ENCODE measurements at places on chromosomes 2 and 18.

DNA sequence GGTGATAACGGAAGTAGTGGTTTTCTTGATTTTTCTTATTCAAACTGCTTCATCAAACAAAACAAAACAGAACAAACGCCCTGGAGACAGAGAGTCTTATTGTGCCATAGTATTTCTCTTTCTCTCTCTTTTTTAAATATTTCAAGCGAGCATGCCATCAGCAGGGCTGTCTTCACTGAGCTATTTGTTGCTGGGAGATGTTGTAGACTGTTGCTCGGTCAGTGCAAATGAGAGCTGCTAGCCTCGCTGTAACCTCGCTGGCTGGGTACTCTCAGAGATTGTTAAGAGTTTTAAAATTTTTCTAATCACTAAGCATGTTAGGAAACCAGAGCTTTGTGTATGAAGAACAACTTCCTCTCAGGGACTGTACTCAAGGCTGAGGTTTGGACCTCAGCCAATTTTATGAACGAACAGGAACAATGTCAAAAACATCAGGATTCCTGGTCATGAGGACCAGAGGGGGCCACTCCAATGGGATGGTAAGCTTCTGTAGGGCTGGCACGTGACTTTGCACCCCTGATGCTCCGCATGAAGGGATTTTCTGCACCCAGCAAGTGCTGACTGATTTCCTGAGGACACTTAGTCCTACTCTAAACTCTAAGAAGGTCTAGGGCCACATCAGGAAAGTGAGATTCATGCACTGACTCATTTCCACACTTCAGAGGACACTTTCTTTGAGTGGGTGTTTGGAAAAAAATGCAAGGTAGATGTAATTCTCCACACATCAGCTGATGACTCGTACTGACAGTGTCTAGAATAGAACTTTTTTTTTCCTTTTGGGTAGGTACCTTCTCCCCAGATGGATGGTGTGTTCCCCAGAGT lies 59.8 kb upstream of the IL1R1 start:
- DNase-seq, result no peak

DNA sequence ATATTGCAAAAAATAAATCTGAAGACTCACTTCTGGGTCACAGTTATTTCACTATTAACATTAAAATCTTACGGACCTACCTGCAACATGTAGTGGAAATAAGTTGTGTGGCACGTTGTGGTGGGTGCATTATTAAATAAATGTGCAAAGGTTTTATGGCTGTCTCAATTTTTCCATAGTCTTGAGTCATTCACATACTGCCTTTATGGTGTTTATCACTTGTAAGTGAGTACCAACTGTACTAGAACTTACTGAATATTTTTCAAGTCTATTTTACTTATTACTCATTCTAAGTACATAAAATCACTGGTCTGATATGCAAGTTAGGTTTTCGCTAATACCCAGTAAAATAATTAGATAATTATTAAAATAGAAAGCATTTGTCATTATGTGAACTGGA lies 47.6 kb upstream of the SLC30A6 start:
- DNase-seq, result no peak

DNA sequence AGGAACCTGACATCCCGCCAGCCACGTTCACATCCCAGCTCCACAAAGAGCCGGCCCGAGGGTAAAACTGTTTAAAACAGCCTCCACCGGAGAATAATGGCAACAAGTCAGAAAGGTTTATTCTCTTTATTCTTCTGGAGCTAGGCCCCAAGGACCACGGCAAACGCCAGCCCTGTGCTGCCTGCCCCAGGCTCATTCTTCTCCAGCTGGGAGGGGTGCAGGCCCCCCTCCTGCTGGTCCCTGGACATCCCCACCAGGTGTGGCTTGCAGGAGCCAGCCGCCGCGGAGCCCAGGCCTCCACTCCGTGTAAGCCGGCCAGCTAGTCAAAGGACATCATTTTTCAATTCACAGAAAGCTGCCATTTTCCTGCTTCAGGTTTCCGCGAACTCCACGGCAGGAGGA lies 65.8 kb upstream of the SALL3 start:
- no peak for DNase-seq

DNA sequence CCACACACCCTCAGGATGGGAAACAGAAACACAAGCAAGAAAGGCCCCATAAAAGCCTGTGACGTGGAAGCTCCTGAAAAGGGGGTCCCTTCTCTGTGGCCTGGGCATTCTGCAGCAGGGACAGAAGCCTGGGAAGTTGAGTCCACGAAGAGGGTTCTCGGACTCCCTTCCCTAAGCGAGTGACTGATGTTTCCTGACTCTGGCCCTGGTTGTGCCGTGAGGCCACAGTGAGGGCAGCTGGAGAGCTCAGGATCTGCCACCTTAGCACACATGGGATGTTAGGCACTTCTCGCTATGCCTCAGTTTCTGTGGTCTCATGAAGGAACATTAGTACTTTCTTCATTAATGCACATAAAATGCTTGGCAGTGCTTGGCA lies 87.2 kb upstream of the ZFP36L2 start:
- DNase-seq, result no peak

GRCh38 chr2:74066491-74067203 lies 81.1 kb downstream of the BOLA3 start:
- no peak for DNase-seq

DNA sequence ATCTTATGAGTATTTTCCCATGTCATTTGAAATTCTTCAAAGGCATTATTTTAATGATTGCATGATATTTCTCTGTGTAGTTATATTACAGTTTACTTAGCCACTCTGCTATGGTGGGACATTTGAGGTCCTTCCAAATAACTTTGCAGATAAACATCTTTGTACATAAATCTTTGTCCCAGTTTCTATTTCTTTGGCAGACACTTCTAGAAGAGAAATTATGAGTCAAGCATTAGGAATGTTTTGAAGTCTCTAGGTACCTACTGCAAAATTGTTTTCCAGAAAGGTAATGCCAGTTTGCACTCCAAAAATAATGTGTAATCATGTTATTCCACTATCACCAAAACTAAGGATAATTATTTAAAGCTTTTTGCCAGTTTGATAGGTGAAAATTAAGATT lies 149.7 kb downstream of the EN1 start:
- no peak for DNase-seq
